ENCODE measurements at places on chromosomes 7 and 10.

DNA sequence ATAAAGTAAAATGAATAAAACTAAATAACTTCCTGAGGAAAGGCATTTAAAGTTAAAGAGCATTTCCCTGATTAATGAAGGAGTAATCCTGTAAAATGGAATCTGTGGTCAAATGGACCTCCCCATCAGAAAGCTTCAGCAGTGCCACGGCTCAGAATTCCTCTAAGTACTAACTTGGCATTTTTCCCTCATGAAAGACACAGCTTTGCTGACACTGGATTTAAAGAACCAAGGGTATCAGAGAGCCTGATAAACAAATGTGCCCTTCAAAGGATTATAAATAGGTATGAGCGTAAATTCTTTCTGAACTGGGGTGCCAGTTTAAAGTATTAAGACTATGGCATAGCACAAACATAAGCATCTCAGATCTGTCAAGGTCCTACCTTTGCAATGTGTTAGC, 24.2 kb upstream of the RNF148 start:
- no peak for DNase-seq

DNA sequence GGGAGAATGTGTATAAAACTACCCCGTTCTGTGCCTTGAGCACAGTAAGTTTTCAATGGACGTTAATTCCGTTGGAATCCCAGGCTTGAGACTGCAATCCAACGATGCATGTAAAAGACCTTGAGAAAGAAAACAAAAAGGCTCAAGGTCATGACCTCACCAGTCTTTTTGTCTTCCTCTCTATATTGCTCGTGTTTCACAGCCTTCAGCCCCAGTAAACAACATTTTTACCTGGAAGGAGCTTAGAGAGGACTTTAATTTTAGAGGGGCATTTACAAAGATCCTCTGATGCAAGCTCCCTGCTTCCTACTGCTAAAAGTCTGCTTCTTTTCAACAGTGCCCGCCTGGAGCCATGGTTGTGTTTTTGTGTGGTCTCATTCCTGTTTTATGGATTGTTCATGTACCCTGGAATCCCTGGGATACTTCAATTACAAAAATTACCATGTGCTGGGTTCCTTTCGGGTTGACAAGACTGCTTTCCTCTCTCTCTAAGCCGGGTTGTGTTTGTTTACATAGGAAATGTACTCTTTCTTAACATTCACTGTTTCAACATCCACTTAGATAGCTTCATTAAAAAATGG, 320.1 kb upstream of the NFE2L3 start:
- no peak for DNase-seq

DNA sequence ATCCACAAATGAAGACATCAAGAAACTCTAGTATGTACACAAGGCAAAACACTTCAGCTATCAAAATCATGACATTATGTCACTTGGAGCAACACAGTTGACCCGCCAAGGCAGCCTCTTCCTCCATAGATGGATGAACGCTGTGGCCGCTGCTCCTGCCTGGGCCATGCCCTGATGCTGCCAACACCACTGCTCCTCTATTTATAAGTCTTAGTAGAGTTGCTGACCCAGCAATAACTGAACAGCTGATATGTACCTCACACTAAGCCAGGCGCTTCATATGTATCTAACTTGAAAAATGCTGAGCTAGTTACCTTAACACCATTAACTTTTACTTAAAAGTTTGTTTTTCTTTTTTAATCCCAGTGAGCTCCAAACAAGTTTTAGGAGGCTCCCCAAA, 131.9 kb downstream of the LYZL1 start:
- no peak for DNase-seq

DNA sequence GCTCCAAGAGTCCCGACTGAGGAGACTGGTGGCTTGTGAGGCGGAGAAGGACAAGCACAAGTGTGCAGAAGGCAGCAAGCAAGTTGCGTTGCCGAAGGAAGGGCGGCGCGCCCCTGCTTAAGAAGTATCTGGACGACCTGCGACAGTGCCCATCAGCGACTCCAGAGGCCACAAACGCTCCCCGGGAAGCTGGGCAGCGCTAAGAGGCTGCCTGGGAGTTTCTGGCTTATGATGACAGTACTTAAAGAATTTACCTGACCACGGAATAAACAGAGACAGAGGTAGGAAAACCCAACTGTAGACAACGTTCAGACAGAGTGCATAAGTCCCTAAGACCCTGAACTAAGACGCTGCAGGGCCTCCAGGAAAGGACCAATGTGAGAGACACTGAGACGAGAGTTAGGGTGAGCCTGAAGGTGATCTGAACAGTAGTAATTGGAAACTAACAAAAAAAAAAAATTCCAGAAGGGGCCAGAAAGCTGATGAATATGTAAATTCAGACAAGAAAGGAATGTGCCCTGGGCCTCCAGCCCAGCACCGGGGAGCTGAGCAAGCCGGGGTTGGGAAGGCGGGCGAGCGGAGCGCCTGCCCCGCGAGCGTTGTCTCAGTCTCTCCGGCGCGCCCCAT, 1.0 kb downstream of the OSBPL3 start:
- no peak for DNase-seq

DNA sequence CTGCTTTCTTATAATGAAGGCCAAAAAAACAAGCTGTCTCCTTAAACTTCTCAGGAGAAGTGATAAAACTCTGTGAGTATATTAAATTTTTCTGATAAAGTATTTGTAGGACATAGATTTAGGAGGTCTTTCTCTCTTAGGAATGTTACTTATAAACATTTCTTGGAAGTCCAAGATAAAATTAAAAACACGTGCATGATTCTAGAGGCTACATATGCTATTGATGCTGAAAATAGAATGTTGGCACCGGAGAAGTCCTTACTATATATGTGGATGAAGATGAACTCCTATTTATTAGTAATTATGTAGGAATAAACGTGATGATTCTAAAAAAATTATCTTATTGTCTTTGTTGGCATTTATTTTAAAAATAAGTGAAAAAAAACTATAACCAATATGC, 241.3 kb upstream of the LRRTM3 start:
- no peak for DNase-seq

- DNase-seq = no peak
These were observed 11.5 kb upstream of the RSU1 start for GRCh38 chr10:16828701-16829175.

DNA sequence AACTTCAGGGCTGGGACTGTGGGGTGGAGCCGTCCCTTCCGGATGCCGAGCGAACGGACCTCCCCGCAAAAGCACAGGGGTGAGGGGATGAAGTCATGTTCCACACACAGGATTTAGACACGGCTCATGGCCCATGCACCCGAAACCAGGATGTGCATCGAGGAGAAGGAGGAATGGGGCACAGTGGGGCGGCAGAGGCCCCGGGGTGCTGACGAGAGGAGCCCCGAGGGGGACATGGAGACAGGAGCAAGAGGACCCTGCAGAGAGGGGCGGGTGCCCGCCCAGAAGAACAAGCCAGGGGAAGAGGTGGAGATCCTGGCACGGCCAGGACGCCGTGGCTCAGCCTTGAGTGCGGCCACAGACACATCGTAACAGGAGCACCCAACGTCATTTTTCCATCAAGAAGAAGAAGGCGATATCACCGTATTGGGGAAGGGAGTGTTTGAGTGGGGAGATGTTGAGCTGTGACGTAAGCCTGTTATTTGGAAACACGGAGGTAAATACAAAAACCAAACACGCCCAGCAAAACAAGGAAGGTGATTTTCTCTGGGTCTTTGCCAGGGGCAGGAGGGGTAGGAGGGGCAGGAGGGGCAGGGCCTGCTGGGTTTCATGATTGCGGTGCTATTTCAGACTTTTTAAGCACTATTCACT, 25.3 kb upstream of the FOXL3 start:
- no peak for DNase-seq

DNA sequence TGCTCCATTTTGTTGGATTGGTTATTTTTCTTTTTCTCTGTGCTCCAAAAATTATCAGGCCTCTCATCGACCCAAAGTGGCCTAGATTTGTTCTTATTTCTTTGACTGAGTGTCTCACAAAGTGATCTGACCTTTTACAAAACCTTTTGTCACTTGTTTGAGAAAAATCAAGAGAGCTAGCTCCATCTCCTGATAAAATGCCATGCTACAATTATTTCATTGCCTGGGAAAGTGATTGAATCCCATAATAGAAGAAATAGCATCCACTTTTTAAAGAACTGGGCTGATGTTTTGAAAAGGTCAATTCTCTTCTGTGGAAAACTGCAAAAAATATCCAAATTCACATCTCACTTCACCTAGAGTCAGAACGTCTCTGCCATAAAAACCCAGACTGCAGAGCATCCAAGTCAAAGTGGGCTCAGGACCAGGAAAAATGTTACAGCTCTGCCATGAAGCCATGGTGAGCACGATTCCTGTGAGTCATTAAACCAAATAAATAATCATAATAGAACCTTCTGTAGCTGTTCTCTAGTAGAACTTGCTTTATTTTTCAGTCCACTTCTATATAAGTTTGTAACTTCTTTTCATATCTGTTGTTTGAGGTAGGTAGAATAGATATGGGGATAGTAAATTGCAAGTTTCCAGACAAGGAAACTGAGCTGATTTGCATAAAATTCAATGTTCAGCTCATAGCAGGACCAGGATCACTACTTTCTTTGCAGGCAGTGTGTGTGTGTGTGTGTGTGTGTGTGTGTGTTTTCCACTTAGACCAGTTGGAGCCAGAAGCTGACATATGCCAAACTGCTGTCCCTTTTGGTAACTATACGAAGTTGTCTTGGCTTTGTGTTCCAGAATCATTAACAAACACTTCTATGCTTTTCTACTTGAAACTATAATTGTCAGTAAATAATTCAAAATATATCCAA, 632.5 kb upstream of the ANKRD30A start:
- DNase-seq = no peak

DNA sequence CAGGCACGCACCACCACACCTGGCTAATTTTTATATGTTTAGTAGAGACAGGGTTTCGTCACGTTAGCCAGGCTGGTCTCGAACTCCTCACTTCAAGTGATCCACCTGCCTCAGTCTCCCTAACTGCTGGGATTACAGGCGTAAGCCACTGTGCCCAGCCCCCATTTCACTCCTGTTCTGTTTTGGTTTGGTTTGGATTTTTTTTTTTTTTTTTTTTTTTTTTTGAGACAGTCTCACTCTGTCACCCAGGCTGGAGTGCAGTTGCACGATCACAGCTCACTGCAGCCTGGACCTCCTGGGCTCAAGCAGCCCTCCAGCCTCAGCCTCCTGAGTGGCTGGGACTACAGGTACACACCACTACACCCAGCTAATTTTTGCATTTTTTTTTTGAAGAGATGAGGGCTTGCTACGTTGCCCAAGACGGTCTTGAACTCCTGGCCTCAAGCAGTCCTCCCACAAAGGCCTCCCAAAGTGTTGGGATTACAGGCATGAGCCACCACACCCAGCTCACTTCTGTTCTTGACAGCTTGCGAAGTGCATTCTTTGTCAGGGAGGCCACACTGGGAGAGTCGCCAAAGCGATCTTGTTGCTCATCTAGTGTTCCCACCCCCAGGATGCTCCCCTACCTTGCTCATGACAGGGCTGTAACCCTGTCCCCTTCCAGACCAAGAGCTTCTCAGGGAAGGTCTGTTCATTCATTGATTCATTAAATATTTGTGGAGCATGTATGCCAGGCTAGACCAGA, 229.1 kb downstream of the CUX1 start:
- no peak for DNase-seq

GRCh38 chr7:137130751-137131158, 212.8 kb downstream of the PTN start:
- no peak for DNase-seq

GRCh38 chr10:111277661-111278060, 200.8 kb downstream of the ADRA2A start:
- no peak for DNase-seq

DNA sequence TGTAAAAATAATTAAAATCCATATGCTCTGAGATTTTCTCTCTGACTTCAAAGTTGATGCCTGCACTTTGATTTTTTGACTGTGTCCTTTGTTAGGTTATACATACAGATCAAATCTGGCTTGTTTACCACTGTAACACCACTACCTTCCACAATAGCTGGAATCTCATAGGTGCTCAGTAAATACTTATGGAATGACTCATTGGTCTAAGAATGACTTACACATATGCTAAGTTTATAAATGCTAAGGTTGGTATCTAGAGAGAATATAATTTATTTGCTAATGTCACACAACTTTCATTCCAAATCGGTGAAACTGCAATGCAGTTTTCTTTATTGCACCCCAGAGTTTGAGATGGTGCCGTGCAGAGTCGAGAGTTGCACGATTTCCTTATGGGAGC, 578.5 kb downstream of the SH2D4B start:
- no peak for DNase-seq

DNA sequence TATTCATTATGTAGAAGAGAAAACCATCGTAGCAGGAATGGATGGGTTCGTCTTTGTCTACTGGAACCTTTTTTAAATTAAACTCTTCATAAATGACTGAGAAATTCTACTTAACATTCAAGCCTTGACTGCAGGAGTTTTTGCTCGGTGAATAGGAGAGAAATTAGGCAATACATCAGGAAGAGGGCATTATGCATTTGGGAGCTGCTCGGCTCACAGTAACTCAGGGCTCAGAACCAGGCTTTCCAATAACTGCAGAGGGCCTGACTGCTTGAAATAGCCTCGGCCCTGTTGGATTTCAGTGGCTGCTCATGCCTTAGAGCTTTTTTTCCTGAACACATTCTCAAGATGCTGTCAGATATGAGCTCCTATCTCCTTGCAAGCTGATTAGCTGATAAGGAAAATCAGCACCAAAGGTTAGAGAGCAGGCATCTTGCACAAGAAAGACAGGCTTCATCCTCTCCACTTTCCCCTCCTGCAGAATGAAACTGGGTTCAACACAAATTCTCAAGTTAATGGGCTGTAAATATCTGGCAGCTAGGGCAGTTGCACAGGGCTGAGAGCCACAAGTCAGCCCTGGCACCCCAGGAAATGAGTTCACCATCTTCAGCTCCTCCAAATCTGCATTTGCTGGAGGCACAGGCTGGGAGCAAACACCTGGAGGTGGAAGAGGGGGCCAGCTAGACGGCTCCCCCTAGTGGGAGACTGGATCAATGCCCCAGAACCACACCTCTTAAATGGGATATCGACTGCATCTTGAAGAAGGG, 24.3 kb downstream of the TECTB start:
- peak; percentile 27 for DNase-seq

- no peak for DNase-seq
These were observed 204.9 kb upstream of the SP8 start for GRCh38 chr7:20991544-20991943.

GRCh38 chr10:61900829-61901792, at the start of gene ARID5B:
Gene ARID5B, plus strand, starts transcription at chr10:61901699. Its CDS starts 11 bp downstream, at chr10:61901710.
- peak; percentile 60 for DNase-seq

DNA sequence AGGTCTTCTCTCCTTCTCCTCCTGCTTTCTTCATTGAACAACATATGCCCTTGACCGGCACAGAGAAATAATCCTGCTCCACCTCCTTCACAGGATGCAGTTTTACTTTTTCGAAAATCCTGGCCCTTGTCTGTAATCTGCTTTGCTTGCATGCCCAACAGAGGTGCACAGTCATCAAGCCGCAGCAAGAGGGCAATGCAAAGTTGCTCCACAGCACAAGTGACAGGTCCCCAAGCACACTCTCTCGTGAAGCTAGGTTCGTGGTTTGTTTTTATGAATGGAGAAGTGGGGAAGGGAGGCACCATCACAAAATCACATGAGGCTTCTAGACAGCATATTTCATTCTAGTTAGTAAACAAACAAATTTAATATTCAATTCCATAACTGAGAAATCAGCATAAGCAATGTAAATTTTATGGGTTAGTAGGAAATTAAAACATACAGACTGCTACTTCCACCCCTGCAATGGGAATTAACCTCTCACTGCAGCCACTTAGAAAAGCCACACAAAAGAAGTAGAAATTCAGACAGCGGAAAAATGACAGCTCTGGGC, 178.8 kb downstream of the TPK1 start:
- DNase-seq = no peak

- DNase-seq = no peak
These were observed 40.0 kb upstream of the EIF4H start for GRCh38 chr7:74134117-74134620.

GRCh38 chr7:80686576-80686975, 48.1 kb downstream of the CD36 start:
- no peak for DNase-seq
